ENCODE measurements at places on chromosomes 12 and 14.

DNA sequence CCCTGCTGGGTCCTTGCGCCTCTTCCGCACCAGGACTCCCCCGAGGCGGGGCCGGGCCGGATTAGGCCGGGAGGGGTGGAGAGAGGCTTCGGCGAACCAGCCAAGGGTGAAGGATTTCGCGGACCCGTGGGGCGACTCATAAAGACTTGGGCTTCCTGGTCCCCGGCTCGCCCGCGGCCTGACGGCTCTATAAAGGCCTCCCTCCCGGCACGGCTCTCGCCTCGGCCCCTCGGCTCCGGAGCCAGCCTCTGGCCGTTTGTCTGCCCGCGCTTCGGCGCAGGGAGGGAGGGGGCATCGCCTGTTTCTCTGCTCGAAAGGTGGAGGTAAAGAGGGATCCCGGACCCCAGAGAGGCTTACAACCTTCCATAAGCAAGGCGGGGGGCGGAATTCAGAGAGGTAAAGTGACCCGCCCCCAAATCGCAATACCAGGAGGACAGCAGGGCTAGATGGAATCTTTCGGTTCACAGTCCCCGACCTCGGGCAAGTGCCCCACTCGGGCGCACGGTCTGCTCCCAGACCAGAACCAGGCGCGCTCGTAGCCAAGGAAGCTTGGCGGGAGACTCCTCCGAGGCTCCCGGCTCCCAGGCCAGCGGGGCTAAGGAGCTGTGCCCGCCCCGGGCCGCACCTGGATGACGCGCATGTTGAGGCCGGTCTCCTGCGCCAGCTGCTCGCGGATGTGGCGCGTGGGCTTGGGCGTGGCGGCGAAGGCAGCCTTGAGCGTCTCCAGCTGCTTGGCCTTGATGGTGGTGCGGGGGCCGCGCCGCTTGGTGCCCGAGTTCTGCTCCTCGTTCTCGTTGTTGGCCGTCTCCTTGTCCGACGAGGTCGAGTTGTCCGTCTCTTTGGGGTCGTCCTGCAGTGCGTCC lies 3.9 kb downstream of the LHX5 start:
- no peak for DNase-seq

DNA sequence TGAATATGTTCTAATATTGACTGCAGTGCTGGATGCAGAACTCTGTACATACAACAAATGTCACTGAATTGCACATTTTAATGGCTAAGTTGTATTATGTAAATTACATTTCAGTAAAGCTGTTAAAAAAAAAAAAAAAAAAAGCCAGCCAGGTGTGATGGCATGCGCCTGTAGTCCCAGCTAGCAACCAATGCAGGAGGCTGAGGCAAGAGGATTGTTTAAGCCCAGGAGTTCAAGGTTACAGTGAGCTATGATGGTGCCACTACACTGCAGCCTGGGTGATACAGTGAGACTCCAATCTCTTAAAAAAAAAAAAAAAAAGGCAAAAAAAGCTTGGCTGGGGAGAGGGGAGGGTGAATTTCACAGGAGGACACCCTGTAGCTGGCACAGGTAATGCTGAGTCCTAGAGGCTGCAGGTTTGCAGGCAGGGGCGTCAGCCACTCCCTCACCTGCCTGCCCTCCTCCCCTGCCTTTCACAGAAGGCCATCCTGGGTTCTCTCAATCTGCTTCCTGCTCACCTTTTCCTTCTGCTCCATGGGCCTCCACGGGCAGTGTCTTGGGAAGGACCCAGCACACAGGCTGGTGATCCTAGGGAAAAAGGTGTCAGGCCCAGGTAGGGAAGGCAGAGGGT lies 40.7 kb downstream of the TESC start:
- DNase-seq: no peak

GRCh38 chr14:58777541-58777979 lies 139.8 kb downstream of the DACT1 start:
- DNase-seq: no peak

DNA sequence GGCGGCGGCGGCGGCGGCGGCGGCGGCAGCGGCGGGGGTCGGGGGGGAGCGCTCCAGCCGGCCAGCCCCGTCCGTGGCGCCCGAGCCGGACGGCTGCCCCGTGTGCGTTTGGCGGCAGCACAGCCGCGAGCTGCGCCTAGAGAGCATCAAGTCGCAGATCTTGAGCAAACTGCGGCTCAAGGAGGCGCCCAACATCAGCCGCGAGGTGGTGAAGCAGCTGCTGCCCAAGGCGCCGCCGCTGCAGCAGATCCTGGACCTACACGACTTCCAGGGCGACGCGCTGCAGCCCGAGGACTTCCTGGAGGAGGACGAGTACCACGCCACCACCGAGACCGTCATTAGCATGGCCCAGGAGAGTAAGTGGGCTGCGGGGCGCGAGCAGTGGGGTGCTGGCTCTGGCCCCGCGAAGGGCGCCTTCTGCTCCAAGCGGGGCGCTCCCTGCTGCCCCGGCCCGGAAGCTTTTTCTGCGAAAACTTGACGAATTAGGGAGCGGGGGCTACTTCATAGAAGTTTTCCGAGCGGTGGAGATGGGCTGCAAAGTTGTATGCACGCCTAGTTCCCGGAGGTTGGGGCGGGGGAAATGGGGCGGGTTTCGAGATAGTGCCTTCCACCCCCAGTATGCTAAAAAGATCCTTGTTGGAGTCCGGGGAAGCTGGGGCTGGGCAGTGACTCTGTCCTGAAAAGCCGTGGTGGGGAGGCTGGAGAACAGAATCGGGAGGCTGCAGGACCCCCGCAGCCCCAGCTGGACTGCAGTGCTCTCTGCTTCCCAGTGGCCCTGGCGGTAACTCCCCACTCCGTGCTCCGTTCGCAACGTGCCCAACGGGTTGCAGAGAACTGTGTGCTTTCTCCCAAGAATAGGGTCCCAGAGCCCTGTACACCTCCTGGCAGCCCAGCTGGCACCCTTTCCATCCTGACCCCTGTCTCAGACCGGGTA lies 751 bp downstream of the GDF11 start:
- DNase-seq: no peak

DNA sequence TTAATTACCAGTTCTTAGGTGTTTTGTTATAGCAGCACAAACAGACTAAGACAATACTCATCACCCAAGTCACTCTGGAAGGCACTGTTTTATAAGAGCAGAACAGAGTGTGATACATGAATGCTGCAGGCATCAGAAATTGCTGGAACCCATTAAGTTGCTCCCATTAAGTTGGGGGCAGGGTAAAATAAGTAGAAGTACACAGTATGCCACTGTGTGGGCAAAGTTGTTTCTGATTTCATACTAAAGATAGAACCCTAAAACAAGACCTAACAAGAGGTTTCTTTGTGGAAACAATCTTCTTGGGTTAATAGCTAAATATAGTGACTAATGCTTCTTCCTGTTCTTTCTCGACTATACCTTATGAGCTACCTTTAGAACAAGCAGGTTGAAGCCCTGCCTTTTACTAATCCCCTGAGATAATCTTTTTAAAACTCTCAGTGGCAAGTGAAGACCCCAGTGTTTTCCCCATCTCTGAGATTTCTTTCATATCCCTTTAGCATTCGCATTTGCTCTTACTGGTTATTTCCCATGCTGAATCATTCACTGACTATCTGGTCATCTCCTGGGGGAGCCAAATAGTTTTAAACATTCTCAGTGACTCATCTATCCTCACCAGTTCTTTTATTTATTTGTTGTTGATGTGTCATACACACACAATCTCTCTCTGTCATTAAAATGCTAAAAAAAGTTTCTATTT lies 52.3 kb downstream of the SOCS2 start:
- DNase-seq: peak; percentile 31

- DNase-seq: no peak
These were observed 235.0 kb downstream of the ATP23 start for GRCh38 chr12:58176296-58176869.

GRCh38 chr12:1481326-1481725 lies 113.1 kb downstream of the FBXL14 start:
- no peak for DNase-seq

GRCh38 chr14:35244542-35244941 lies 47.6 kb upstream of the PSMA6 start:
- no peak for DNase-seq

- DNase-seq: no peak
These were observed 286.7 kb upstream of the GRIP1 start for GRCh38 chr12:66965621-66966020.

- DNase-seq: no peak
These were observed 281.1 kb upstream of the AMIGO2 start for GRCh38 chr12:47360771-47361388.

DNA sequence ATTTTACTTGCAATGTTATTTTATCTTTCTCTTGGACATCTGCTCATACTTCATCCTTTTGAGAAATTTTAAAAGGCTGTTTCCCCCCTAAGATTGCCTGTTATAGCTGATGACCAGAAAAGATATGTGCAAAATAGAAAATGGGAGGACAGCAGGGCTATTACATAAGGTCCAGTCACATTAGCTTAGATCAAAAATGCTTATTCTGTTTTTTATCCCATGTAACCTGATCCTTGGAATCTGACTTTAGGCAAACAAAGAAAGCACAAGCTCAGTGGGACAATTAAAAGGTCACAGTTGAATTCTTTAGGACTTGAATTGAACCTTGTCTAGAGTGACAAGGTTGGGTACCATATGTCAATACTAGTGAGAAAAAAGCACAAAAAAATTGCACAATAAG lies 65.1 kb upstream of the TRHDE start:
- DNase-seq: no peak

DNA sequence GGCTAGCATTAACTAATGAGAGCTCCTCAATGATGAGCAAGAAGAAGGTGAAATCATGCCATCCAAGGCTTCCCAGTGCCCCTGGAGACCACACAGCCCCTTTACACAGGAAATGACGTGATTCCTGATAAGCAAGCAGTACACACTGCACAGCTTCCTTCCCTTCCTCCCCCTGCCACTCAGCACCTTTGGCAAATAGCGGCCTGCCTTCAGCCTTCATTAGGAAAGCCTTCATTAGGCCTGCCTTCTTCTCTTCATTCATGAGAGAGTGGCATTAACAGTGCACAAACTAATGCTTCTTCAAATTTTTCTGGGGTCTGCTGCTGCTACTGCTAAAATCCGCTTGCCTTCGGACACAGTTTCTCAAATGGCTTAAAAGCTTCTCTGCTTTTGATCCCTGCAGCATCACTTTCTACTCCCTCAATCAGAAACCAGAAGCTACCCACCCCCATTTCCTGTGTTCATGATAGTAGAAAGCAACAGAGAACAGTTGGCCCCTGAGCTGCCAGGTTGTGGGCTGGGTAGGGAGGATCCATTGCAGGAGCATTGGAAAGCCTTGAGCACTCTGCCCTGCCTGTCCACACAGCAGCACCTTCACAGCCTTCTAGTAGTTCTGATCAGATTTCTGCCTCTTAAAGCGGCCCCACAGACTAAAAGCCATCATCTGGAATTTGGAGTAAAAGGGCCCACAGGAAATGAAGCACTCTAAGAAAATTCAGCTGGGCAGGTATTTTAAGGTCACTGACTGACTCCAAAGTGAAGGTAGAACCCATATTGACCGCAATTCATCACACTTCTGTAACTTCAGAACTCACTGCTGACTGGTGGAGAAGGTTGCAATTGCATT lies 103.8 kb upstream of the ETV6 start:
- peak; percentile 75 for DNase-seq

Data from GM12864 (cell line).